Activated effector memory CD4-positive, alpha-beta T cell treated with Interleukin-2 at 50 U/mL for 16 hours (primary cell): ENCODE measurements at places on chromosomes 2 and 18.
A peak's percentile ranks its signal among the peaks of the same experiment; 100 is the strongest.

GRCh38 chr2:8803658-8804379 lies 33.6 kb downstream of the KIDINS220 start:
- DNase-seq, result no peak

GRCh38 chr18:80204142-80204541 lies 43.2 kb downstream of the PARD6G start:
- no peak for DNase-seq

DNA sequence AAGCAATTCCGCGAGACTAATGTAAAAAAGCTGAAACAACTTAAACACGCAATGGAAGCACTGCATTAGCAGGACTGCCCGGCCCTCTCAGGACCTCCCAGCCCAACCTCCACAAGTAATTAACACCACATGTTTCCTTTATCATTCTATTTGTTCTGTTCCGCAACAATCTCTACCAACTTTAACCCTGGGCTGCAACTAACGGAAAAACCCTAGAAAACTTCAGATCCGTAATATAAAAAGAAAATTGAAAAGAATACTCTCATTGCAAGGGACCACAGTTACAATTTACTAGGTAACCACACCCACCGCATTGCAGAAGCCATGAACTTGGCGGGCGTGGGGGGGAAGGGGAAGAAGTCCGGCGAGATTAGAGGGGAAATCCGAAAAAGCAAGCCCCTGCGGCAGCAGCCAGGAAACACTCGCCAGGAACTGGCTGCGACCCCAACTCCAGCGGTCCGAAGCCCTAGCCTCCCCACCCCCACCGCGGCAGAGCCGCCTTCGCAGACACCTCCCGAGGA lies 1.2 kb downstream of the EPB41L3 start:
- no peak for DNase-seq

GRCh38 chr2:100262555-100263320 lies 59.6 kb downstream of the LONRF2 start:
- DNase-seq, result peak; percentile 18

DNA sequence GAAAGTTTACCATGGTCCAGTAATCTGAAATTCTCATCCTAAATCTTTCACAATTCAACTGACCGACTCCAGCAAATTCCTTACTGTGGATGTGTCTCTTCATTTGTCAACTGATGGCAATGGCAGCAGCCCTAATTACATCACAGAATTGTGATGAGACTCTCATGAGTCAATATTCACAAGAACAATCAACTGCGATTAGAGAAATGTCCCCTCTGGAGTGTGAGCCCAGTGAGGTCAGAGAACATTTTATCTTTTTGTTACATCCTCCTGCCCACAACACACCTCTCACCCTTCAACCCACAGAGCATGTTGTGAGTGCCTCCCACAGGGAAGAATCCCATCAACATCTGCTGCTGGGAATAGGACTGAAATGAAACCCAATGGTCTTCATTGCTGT lies 73.6 kb downstream of the CD226 start:
- DNase-seq, result no peak

GRCh38 chr2:196279541-196279940 lies 108.2 kb upstream of the STK17B start:
- DNase-seq, result no peak

DNA sequence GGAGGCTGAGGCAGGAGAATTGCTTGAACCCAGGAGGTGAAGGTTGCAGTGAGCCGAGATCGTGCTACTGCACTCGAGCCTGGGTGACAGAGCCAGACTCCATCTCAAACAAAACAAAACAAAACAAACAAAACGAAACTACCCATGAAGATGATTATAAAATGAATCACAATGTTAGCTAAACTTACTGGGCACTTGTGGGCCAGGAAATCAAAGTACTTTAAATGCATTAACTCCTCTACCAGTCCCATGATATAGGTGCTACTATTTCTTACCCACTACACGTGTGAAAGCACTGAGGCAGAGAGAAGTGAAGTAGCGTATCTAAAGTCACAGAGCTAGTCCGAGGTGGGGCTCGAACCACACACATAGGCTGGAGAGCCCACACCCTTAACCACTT lies 53.6 kb downstream of the POLE4 start:
- DNase-seq, result no peak
